ENCODE measurements at places on chromosomes 1 and 21.

GRCh38 chr1:113657126-113657525 lies 102.2 kb downstream of the PHTF1 start:
- DNase-seq = no peak

- no peak for DNase-seq
Observed at GRCh38 chr1:59083946-59084865, 212.7 kb upstream of the FGGY start.

DNA sequence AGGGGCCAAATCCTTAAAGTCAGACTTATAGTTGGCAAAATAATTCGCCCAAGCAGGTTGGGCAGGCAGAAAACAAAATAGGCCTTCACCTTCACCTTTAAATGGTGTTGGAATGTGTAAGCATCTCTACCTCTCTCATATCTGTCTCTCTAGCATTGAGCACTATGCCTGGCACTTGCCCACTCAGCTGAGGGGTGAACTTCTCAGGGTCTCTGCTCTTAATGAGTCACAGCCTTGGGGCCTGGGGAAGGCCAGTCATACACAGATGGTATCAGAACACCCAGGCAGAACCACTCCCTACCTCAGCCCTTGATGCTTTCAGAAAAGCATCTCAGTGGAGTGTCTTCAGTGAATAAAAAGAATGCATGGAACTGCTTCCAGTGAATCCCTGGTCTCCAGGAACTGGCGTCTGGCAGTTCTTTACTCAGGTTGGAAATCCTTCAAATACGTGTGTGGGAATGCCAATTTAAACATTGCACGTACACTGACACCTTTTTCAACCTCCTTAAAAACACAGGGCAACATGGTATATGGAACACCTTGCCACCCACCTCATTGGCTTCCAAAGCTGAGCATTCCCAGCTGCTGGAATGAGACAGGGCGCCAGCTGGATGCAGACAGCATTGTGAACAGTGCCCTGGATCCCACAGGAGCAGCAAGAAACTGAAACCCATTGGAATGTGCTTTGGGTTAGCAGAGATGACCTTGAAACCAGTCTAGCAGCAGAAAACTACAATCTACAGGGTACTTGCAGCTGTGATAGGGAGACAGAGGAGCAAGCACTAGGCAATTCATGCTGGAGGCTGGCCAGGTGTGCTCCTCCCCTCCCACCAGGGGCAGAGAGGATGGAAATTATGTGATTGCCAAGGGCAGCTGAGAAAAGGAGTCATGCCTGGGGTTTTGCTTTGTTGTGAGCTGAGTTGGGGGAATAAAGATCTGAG lies 30.0 kb downstream of the ZNF697 start:
- no peak for DNase-seq

- no peak for DNase-seq
Observed at GRCh38 chr1:3481836-3482375, 27.4 kb downstream of the ARHGEF16 start.

GRCh38 chr1:83829106-83829505 lies 169.8 kb downstream of the TTLL7 start:
- no peak for DNase-seq

DNA sequence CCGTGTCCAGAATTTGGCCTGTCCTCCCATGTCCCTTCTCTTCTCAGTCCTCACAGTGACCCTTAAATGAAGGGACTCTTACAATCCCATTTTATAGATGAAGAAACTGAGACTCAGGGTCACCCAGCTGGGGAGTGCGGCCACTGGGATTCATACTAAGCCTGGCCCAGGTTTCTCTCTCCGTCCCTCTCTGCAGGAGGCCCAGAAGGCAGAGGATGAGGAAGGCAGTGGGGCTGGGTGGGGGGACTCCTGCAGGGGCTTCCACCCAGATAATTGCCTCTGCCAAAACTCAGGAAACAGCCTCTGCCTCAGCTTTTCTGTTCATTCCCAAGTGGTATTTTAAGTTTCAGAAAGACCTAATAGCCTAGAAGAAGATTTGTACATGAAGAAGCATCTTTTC lies 299.8 kb downstream of the MATN1 start:
- no peak for DNase-seq

DNA sequence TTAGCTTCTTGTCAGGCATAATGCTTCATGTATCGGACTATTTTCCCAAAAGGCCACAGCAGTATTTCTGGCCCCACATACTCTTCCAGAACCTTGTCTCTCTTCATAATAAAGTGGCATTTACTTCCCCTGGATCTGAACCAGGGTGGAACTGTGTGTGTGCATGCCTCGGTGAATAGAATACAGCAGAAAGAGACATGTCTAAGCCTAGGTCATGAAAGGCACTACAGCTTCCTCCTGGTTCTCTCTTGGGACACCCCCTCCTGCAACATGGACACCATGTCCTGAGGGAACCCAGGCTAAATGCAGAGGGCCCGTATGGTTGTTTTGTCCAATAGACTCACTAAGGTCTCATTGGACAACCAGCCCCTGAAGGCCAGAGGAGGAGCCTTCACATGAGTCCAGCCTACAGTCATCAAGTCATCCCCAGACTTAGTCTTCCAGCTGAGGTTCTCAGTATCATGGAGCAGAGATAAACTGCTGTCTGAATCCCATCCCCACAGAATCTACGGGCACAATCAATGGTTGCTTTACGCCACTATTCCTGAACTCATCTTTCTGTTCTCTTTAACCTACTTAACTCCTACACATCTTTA lies 35.0 kb downstream of the USP24 start:
- DNase-seq = no peak

DNA sequence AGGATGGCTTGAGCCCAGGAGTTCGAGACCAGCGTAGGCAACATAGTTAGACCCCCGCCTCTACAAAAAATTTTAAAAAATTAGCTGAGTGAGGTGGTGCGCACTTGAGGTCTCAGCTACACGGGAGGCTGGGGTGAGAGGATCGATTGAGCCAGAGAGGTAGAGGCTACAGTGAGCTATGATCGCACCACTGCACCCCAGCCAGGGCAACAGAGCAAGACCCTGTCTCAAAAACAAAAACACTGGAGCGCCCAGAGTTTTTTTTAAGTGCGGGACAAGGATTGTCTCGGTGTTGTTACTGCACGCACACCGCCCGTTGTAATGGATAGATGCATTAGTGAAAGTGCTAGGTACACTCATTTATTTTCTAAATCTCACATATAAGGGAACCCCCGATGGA lies 37.1 kb downstream of the PIK3CD start:
- no peak for DNase-seq

DNA sequence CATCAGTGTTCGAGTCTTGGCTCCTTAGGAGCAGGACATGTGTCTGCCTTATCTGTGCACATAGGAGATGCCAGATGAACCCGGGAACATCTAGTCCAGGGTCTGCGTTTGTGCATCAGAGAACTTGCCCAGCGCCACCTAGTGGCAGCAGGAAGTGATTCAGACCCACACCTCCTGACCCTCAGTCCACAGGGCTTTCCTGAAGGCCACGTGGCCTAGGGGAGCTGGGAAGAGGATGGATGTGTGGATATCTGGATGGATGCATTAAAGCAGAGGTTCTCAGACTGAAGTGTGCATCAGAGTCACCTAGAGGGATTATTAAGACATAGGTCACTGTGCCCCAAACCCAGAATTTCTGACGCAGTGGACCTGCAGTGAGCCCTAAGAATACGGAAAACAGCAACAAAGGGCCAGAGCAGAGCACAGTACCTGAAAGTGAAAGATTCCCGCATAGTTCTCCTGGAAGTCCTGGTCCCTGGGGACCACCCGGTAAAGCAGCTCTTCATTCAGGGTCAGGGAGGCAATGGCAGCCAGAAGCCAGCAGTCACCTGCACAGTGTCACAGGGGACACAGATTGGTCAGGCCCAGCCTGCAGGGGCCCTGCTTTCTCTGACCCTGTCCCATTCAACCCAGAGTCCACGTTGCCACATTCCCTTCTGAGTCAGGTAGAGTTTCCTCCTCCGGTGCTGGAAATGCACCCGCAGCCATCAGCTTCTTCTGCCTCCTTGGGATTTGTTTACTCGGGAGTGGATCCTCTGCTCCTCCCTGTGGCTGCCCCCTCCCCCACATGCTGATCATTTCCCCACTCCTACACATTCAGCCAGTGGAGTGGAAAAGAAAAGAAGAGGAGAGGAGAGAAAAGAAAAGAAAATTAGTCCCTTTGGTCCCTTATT lies 37.0 kb downstream of the CAPN8 start:
- peak; percentile 8 for DNase-seq

DNA sequence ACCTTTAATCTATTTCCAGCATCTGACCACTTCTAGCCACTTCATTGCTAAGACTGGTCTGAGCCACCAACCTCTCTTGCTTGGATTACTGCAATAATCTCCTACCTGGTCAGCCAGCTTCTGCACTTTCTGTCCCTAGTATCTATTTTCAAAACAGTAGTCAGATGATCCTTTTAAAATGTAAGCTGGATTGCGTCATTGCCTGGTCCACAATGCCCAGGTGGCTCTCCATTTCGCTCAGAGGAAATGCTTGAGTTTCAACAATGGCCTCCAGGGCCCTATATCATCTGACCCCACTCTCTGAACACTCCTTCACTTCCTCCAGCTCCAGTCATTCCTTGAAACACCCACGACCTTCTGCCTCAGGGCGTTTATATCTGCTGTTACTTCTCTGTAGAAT lies 2.3 kb downstream of the FYB2 start:
- DNase-seq = no peak

DNA sequence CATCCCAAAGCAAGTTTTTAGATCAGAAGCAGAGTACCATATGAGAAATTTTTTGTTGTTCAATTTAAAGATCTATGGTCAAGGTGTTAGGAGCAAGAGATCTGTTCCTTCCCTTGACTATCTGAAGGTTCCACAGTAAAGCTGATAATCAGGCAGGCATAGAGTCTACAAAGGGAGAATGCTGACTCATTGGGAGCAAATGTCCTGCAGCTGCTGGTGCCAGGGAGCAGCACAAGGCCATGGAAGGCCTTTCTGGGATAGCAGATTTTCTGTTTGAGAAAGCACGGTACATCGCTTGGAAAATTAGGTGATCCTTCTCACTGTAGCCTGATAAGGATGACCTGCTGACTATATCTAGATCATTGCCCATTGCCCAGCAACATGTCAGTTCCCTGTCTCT lies 210.1 kb upstream of the C1orf87 start:
- no peak for DNase-seq

DNA sequence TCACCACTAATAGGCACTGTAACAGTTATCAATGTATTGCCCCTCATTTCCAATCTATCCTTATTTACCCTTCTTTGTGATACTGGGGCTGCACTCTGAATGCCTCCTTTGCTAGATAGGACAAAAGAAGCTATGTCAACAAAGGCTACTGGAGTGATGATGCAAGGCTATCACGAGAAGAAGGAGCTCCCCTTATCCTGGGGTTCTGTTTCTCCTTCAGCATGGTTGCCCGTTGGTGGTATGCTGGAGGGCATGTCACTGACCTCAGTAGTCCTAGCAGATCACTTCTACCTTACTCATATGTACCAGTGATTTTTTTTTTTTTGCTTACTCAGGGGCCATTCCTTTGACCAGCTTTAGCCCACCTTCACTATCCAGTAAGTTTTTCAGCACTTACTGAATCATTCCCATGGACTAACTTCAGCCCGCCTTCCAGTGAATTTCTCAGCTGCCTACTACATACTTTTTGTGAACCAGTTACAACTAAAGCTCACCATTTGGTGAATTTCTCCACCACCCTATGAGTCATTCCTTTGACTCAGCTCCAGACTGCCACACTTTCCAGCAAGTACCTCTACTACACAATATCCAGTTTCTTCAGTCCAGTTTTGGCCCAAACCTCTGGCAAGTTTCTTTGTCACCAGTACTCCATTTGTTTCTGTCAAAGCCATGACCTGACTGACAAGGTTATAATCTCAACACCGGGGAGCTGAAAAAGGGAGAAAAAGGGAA lies 944.5 kb downstream of the KCNT2 start:
- no peak for DNase-seq

GRCh38 chr1:7470904-7471638 lies 300.0 kb upstream of the VAMP3 start:
- no peak for DNase-seq

DNA sequence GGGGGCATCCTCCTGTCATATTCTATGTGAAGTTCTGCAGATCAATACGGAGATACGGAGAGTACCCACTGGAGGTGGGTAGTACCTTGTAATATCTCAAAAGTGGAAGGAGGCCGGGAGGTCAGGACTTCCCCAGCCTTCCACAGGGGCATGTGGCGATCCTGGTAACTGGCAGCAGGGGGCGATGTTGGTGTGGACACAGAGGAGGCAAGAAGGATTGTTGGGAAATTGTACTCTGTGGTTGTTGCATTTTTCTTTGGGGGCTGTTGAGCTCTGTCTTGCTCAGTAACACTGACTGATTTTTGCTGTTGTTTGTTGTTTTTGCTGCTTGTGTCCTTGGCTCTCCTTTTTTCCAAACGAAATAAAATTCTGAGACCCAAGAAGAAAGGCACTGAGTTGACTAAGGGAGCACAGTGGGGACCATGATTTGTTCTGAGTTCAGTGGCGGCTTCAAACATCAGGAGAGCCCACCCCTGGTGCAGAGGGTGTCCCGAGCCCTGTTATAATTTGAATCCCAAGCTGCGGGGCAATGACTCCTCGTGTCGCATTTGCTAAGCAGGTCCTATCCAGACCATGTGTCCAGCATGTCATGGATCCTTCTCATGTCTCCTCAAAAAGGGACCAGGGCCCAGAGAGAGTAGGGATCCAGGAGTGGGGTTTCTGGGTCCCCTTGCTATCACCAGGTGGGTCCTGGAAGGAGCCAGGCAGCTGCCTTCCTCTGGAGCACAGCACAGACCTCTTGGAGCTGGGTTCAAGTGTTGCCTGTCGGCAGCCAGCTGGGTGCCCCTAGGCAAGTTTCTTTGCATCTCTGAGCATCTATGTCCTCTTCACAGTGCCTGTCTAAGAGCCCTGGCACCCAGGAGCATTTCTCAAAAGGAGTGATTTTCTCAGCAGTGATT lies 22.8 kb downstream of the LHX4 start:
- DNase-seq = peak; percentile 73

DNA sequence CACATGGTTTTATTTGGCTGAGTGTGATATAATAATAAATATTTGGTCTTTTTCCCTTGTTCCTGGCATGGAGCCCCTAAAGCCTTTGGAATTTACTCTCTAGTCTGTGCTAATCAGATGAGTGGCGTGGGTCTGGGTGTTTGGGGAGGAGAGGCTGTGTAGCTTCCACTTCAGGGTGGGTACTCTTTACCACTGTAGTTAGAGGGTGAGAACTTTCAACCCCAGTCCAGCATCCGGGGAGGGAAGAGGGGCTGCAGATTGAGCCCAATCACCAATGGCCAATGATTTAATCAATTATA lies 20.0 kb downstream of the USP25 start:
- DNase-seq = no peak
